ENCODE measurements at places on chromosomes 16 and 17.

DNA sequence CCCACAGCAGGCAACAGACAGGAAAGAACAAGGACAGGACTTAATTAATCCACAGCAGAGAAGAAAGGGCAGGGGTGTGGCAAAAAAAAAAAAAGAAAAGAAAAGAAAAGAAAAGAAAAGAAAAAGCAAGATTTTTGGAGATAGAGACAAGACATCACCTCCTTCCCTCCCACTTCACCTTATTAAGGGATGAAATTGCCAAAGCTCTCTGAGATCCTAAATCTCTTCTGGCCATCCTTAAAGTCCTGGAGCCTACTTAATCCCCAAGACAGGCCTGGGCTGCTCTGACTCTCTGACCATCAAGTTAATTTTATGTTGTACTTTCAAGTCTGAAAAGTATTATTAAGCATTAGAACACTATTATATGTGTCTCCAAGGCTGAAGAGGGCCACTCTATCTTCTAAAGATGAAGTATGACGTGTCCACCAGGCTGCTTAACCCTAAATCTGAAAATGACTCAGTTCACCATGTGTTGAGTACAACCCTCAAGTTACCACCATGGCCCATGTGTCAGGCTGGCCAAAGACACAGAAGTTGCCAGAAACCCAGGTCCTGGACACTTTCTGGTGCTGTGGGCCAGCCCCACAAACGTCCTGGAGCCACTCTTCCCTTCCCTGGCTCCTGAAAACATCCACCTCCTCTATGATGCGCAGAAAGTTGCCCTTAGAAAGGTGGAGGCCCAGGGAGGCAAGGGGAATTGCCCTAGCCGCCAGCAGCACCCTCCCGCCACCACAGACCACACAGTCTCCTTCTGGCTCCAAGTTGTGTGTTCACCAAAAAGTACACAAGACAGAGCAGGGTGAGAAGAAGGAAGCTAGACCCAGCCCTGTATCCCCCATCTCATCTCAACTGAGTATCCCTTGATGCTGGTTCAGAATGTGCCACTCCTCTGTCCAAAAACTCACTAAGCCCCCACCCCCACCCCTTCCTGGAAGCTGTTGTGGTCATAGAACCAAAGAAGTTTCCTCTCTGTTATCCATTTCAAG is 2.7 kb downstream of the SOCS1 start:
- DNase-seq, result no peak

DNA sequence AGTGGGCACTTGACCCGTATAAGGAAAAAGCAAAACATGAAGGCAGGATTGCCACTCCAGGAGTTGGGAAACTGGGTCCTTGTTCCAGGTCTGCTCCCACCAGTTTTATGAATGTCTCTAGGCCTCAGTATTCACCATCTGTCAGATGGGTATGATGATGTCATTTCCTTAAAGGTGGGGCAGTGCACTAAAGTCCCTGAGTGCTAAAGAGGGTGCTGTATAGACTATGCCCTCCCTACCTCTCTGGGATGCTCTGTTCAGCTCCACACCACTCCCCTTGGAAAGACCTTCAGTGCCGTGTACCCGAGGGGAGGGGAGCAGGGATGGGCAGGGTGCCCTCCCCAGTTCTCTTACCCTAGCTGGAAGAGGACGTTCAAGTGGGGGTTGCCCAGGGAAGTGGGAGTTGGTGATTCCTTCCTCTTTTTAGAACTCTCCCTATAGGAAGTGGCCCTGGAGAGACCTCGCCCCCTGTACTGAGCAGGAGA is 2.2 kb downstream of the LASP1 start:
- no peak for DNase-seq

- no peak for DNase-seq
These were observed 4.1 kb upstream of the RSAD1 start for GRCh38 chr17:50474523-50474922.

DNA sequence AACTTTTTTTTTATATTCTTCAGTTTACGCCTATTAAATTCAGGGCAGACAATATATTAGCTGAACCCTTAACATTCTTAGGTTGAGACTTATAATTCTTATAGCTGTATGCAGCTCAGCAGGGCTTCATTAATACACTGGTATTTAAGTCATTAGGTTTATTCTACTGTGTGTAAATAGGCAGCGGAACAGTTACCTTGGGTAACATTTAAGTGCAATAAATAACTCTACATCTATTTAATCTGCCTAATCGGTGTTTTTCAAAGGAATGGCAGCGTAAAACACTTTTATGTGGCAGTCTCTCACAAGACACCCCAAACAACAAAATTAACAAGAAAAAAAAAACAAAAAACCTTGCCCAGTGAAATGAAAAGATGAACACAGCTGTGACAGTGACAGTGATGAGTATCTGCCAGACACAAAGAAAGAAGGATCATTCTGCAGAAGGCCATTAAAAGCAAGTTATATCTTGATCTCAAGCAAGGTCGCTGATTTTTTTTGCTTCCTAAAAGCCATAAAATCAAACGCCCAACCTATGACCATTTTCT is 32.6 kb downstream of the KCNJ2 start:
- DNase-seq, result no peak

DNA sequence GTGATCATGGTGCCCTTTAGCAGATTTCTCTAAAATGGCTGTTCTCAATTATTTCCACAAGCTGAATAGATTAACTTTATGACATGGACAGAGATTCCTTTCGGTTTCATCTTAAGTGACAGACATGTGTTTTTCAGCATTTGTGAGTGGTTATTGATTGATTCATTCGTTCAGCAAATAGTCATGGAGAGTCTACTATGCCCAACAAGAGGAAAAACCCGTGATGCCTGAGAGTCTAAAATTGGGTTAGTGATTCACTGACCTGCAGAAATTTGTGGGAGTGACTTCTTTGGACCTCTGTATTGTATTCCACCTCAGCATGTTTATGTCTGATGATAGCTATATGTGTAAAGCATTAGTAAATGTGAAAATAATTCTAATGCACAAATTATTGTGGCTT is 28.0 kb upstream of the DUSP14 start:
- DNase-seq, result no peak

GRCh38 chr17:27968206-27968732 is 74.2 kb upstream of the NLK start:
- peak; percentile 98 for DNase-seq

DNA sequence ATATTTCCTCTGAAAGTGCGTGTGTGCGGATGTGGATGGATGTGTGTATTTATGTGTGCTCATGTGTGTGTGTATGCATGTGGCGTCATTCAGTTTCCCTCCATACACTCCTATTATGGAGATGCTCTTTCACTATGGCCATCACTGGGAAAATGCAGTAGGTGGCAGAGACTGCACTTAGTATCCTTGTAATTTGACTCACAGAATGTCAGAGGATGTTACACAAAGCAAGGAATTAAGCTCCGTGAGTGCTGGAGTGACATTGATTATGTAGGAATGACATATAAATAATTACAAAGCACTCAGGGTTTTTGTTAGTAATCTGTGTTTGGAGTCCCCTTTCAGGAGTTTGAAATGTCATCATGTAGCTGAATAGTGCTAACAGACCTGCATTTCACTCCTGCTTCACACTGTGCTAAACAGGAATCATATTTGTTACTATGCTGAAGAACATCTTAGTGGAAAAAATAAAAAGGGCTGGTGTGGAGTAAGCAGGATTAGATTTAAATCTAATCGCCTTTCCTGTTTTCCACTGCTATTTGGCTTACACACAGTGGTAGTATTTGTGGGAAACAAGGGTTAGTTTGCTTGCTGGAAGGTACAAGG is 59.6 kb downstream of the HS3ST4 start:
- no peak for DNase-seq

- peak; percentile 93 for DNase-seq
These were observed 2.4 kb upstream of the BCKDK start for GRCh38 chr16:31105677-31106213.

GRCh38 chr17:29593591-29594518 is 923 bp downstream of the ANKRD13B start:
- DNase-seq, result peak; percentile 66

DNA sequence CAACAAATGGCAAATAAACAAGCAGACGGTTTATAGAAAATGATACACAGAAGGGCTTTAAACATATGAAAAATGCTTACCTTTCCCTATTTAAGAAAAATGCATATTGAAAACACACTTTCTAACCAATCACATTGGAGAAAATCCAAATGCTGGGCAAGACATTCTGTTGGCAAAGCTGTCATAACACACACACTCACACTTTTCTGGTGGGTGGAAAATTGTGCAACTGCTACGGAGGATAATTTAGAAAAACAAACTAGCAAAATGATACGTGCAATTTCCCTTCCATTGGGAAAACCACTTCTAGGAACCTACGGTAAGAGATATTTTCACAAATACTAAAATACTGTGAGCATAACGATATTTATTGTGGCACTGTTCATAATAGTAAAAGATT is 9.8 kb upstream of the MYH3 start:
- DNase-seq, result no peak
